Brain microvascular endothelial cell (primary cell): ENCODE measurements at places on chromosomes 2 and 18.

DNA sequence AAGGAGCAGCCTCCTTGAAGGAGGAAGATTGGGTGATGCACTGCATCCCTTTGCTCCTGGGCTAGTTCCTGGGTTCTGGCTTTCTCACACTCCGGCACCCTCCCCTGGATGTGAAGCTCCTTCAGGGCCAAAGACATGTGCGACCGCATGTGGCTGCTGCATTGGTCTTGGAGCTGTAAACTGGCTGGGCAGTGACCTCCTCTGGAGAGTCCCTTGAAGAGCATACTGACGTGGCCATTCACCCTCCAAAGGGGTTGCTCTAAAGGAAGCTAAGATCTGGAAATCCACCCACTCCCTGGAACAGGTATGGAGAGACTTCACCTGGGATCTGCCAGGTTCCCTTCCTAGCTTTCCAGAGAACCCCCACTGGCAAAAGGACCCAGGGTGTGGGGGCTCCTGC is 62.1 kb downstream of the TMEM17 start:
- DNase-seq: no peak

- DNase-seq: no peak
These were observed 37.9 kb downstream of the B4GALT6 start for GRCh38 chr18:31646332-31647126.

DNA sequence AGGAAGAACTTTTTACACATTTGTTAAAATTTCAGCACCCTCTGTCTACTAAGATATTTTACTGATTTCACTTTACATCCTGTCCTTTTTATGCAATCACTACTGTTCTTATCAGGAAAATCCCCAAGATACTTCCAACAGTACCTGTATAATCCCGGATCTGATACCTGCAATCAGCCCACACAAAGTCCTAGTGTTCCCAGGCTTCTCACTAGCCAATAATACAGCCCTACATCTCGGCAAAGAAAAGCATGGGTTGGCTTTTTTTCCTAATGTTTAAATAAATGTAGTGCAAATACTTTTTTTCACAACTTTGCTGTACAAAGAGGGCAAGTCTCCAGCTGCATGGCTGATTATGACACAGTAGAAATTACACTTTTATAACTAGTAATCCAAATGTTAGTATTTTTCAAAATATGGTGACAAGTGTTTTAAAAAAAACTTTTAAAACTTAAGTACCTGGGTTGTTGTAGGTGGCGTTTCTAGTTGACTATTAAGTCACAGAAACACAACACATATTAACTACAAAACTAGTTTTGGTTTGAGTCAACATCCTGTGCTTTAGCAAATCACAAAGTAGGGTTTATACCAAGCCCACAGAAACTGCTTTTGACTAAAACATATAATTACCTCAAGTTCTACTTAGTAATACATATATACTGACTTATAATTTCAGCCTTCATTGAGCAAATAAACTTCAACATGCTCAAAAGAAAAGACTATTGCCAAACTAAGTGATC is 19.5 kb downstream of the CNOT11 start:
- no peak for DNase-seq

DNA sequence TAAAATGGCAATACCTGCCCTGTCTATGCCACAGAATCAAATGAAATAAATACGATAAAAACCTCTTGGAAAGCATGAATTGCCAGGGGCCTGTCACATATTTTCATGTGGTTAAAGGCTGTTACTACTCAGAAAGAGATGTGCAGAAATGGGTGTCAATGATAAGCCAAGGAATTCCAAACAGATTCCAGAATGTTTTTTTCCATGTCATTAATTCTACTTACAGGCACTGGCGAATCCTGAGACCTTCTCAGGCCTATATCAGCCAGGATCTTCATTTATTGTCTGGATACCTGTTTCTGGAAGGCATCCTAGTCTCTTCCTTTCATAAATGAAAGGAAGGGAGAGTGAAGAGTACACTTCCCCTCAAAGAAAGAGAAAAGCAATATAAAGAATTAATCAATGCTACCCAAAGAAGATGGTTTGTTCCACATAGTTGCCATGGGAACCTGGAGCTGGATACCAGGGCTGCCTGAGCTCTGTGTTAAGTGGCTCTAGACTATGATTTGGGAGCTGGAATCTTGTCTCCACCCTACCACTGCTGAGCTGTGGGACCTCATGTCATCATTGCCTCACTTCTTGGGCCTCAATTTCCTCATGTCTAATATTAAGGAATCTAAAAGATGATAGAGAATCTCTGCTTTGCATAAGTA is 335.1 kb upstream of the SKOR2 start:
- no peak for DNase-seq

DNA sequence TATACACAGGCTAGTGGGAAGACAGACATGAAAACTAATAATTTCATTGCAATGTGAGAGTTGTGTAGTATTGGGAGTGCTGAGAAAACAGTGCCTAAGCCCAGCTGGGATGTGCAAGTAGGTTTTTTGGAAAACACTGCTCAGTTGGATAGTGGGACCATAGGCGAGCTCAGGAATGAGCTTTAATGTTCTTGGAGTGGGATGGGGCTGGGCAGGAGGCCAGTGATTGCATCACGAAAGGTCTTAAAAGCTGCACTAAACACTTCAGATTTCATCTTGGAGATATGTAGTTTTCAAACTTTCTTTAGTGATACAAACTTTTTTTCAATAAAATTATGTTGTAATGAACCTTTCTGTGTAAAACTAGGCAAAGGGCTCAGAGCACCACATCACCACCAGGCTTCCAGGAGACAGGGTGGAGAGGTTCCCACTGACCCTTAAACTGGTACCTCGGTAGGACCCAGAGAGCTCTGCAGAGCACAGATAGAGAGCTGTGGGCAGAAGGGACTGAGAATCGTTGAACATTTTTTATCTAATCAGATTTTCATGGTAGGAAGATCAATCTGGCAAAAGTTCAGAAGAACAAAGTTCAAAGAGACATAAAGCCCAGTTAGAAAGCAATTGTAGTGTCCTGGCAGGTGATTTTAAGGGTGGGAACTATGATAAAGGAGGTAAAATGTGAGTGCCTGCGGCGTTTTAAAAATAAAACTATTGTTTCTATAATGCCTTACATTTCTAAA is 176.2 kb downstream of the TRABD2A start:
- DNase-seq: no peak
